NCI-H774 (cell line): ENCODE measurements at places on chromosomes 2 and 18.

DNA sequence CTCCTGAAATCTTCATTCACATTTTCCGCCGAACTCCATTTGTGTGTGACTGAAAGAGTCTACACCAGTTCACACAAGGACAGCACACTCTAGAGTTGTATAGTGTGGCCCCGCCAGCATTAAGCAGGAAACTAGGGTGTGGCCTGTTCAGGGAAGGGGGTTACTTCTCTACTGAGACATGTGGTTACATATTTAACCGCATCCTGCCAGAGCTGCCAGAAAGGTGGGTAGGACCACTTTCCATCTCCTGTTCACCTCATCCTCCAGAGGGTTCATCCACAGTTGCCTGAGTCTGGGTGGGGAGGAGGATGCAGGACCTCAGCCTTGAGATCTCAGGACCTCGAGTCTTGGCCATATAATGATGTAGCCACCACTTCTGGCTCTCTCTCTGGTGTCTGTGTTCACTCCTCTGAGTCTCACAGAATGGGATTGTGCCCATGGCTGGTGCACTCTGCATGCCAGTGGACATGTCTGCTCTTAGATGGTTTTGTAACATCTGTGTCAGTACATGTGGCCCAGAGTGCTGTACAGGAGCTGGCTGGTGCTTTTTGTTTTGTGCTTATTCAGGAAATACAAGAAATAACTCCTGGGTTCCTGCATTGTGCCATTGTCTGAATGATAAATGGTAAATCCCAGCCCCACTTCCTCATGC is 7.7 kb upstream of the SP140L start:
- no peak for DNase-seq

GRCh38 chr2:25062511-25062917 is 20.6 kb downstream of the EFR3B start:
- no peak for DNase-seq

GRCh38 chr2:200627110-200627770 is 41.4 kb downstream of the AOX1 start:
- no peak for DNase-seq

DNA sequence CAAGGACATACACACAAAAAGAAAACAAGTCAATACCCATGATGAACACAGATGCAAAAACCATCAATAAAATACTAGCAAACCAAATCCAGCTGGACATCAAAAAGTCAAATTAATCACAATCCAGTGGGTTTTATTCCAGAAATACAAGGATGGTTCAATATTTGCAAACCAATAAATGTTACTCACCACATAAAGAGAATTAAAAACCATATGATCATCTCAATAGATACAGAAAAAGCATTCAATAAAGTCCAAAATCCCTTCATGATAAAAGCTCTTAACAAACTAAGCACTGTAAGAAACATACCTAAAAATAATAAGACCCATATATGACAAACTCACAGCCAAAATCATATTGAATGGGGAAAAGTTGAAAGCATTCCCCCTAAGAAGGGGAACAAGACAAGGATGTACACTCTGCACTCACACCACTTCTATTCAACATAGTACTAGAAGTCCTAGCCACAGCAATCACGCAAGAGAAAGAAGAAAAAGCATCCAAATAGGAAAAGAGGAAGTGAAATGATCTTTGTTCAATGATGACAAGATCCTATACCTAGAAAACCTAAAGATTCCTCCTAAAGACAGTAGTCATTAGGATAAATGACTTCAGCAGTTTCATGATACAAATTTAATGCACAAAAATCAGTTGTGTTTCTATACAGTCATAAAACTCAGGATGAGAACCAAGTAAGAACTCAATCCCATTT is 62.6 kb downstream of the TRAPPC8 start:
- no peak for DNase-seq

- DNase-seq = no peak
These were observed 35.5 kb upstream of the CYTIP start for GRCh38 chr2:157479081-157480027.

DNA sequence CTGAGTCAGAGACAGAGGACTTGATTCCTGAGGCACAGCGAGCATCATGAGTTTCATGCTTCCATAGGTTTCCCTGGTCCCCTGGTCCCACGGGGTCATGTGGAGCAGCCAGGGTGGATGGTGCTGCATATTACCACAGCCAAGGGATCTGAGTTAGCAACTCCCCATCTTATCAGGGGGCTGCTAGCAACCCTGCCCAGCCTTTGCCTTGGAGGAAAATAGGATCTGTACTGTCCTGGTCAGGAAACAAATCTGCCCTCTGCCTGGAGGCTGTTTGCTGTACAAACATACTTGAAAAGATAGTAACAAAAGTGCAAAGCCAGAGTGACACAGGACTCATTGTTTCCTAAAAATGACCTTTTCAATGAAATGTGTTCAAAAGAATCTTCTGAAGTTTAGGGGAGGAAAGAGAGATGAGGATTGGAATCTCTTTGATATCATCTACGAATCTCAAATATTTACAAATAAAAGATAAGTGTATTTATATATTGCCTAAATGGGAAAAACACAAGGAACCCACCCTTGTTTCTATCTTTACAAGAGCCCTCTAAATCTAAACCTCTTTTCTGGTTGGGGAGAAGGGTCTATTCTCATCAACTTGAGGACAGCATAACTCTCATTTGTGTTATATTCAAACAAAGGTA is 194.8 kb downstream of the CD226 start:
- no peak for DNase-seq

- no peak for DNase-seq
These were observed 202.9 kb upstream of the HDAC4 start for GRCh38 chr2:239603411-239604356.

- DNase-seq = no peak
These were observed 83.0 kb downstream of the STPG4 start for GRCh38 chr2:47072018-47072691.

DNA sequence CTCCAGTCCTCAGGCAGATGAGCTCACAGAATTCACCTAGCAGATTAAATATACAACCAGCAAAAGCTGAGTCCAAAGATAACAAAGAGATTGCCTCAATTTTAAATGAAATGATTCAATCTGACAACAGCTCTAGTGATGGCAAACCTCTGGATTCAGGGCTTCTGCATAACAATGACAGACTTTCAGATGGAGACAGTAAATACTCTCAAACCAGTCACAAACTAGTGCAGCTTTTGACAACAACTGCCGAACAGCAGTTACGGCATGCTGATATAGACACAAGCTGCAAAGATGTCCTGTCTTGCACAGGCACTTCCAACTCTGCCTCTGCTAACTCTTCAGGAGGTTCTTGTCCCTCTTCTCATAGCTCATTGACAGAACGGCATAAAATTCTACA is 86.0 kb downstream of the PTRHD1 start:
- DNase-seq = no peak

DNA sequence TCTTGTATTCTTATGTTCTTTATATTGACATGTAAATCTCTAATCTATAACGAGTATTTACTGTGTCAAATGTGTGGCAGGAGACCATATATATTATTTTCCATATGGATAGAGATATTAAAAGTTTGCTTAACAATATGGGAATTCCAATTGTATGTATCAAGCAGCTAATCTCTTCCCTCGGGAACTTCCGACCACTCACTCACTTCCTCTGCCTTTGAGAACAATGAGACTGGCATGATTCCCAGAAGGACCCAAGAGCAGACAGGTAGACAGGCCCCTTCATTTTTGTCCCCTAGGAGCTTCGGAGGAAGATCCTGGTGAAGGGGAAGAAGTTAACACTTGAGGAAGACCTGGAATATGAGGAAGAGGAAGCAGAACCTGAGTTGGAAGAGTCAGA is 24.1 kb downstream of the PLCD4 start:
- no peak for DNase-seq

GRCh38 chr2:10584843-10585475 is 104.8 kb downstream of the NOL10 start:
- no peak for DNase-seq

DNA sequence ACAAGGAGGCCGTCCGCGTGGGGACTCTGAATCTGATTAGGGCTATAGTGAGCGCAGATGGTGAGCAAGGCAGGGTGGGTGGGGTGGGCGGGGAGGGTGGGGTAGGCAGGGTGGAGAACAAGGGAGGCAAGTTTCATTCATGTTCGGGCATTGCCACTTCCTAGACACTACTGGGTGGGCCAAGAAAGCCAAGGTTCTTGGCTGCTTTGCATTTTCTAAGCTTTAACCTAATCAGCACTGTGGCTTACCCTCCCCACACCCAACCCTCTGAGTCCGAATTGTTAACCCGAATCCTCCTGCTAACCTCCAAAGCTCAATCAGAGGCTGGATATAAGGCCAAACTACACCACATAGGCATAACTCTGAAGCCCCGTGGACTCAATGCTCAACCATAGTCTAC is 18.1 kb downstream of the MROH2A start:
- no peak for DNase-seq

- DNase-seq = no peak
These were observed 120.4 kb downstream of the ZNF516 start for GRCh38 chr18:76374330-76375281.

GRCh38 chr2:107932488-107932887 is 53.8 kb upstream of the SLC5A7 start:
- no peak for DNase-seq

GRCh38 chr2:1995987-1996386 is 251.7 kb upstream of the PXDN start:
- no peak for DNase-seq

- DNase-seq = no peak
These were observed 61.7 kb downstream of the CDC42EP3 start for GRCh38 chr2:37609782-37610181.

- DNase-seq = no peak
These were observed 32.2 kb upstream of the SPRED2 start for GRCh38 chr2:65464604-65465003.

GRCh38 chr18:23851470-23852002 is 162.3 kb downstream of the LAMA3 start:
- no peak for DNase-seq

DNA sequence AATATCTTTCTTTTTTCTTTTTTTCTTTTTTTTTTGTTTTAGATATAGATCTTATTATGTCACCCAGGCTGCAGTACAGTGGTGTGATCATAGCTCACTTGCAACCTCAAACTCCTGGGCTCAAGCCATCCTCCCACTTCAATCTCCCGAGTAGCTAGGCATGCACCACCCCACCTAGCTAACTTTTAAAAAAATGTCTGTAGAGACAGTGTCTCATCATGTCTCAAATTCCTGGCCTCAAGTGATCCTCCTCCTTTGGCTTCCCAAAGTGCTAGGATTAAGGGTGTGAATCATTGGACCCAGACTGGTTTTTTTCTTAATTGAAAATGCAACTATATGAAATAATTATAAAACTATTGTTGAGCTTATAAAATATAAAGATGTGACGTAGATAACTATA is 9.8 kb upstream of the ZCCHC2 start:
- DNase-seq = no peak

DNA sequence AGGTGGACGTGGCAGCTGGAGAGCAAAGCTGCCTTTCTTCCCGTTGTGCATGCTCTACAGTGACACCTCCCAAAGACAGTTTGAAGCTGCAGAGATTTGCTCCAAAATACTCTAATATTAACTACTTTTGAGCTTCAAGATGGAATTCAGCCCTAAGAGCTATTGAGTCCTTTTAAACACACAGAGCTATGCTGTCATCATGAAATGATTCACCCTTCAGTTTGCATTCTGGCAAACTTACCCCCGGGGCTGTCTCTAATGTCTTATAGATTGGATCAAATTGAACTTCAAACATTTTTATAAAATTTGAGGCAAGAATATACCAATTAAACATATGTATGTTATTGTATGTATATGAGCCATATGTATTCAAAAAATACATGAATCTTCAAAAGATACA is 110.7 kb upstream of the EFEMP1 start:
- no peak for DNase-seq

DNA sequence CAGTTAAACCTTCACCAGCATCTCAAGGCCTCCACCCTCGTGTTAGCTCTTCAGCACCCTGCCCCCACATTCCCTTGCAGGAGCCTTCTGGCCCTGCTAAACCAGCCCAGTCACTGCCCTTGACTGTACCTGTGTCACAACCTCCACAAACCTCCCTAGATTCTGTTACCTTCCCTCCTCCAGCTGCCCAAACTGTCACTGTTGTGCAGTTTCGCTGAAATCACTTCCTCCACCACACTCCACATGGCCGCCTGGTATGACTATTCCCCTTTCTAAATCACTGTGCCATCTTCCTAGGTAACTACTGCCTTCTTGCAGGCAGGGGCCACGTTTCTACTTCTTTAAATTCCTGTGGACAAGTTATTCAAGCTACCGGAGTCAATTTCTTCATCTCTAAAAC is 160.2 kb downstream of the GALNT14 start:
- DNase-seq = no peak

- DNase-seq = peak; percentile 42
These were observed 96.0 kb upstream of the TTC39C start for GRCh38 chr18:23918395-23919032.

DNA sequence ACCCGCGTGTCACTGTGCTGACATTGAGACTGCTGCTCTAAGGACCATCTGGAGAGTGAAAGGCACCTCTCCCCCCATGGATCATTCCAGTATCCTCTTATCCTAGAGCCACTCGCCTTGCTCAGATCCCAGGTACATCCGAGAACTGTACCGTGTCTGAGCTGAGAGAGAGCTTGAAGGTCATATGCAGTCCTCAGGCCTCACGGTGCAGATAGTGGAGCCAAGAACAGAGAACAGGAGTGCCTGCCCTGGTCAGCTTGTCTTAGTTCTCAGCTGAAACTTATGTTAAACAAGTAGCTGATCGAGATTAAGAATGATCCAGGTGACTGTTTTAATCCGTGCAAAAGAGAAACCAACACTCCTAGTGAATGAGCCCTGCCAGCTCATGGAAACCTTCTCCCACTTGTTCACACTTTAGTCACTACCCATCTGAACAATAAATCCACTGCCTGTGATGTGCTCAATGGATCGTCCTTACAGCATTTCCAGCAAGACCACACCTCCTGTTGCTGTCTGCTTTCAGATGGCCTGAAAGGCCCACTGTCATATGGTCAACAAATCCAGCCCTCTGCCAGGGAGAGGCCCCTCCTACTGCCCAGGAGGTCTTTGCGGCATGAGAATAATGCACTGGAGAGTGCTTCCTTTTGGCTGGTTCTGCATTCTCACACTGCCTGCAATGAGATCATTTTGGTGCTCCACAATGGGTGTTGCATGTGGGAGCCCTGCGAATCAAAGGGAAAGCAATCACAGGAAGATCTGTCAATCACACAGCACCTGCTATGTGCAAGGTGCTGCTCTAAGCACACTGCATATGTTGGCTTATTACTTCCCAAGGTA is 43.7 kb upstream of the APCDD1 start:
- peak; percentile 53 for DNase-seq

DNA sequence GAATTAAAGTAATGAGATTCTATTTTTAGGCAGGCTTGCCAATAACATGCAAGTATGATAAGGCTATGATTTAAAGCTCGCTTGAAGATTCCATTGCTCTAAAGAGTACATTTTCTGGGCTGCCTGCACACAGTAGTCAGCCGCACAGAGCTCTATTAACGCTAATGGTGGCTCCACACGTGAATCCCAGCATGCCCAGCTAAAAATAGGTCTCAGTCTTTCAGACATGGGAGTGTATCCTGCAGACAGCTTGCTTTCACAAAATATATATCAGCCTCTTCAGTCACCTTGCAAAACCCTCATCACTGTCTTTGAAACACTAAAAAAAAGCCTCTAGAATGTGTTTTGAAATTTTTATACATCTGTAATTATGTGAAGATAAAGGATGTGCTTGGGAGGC is 418.1 kb downstream of the MTX2 start:
- DNase-seq = no peak
